Gastrocnemius medialis (tissue), 4 donors: ENCODE measurements at places on chromosomes 3 and 15. TPM values are rescaled to one million over a fixed set of nuclear protein-coding genes. Genes with fewer than 3 reads are reported as not detected.

PLA2G4D gene
- not detected for total RNA-seq

DNA sequence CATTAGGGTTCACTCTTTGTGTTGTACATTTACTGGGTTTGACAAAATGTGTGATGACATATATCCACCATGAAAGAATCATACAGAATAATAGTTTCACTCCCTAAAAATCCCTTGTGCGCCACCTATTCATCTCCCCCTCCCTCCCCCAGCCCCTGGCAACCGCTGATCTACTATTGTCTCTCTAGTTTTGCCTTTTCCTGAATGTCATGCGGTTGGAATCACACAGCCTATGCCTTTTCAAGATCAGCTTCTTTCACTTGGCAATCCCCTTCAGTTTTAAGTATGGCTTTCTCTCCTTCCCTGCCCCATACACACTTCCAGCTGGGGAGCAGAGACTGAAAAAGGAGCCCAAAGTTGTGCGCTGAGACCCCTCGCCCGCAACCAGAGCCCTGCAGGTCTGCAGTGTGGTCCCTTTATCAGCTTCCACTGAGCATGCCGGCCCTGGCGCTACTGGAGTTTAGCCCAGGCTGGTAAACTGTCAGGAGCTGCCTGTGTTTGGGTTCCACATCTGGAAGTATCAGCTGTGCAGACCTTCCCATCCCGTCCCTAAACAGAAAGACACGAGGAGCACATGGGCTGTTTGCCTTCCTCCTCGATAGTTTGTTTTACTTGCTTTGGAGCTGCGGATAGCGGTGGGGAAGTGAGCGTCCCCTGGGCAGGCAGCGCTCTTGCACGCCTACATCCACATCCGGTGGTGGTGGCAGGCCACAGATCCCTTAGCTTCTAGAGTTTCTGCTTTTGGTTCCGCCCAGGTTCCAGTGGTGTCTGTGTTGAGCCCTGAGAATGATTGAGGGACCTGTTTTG lies 12.3 kb downstream of the BOC start:
- DNase-seq = no peak

ELL3 gene
- total RNA-seq = 2.8 TPM

DNA sequence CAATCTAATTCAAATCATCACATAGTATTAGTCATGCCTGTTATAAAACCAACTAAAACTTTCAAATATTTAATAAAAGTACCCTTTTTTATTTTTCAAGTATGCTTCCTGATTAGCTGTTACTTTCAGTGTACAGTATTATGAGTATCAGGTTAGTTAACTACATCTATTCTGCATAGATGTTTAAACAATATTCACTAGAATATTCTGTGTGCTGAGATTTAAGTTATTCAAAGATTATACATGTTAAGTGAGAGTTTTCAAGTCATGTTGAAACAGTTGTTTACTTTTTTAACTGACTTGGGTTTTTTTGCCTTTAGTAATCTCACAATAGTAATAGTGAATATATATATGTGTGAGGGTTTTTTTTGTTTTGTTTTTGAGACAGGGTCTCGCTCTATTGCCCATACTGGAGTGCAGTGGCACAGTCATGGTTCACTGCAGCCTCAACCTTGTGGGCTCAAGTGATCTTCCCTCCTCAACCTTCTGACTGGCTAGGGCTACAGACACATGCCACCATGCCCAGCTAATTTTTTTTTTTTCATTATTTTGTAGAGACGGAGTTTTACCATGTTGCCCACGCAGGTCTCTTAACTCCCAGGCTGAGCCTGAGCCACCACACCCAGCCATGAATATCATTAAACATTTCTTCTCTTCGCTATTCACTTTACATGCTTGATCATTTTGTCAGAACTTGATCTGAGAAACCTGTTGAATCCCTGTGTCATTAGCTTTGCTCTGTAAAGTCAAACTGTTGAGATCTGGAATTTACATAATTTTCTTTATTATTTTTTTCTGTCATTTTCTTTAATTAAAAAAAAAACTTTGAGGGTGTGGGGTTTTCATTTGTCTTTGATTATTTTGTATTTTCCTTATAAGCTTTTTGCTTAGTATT lies 286.2 kb upstream of the UBE2E1 start:
- DNase-seq = no peak

MGLL gene
- total RNA-seq = 47.5 TPM

DNA sequence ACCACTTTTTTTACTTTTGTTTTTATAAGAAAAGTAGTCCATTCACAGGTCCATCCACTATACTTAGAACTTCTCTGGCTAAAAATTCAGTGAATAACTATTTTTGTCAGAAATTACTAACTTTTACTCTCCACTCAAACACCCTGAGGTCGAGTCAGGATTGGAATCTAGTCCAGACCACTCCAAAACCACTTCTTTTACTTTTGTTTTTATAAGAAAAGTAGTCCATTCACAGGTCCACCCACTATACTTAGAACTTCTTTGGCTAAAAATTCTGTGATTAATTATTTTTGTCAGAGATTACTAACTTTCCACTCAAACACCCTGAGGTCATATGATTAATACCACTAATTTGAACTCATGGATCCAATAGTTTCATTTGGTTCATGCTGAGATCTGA lies 239.4 kb downstream of the RORA start:
- DNase-seq = no peak

DNA sequence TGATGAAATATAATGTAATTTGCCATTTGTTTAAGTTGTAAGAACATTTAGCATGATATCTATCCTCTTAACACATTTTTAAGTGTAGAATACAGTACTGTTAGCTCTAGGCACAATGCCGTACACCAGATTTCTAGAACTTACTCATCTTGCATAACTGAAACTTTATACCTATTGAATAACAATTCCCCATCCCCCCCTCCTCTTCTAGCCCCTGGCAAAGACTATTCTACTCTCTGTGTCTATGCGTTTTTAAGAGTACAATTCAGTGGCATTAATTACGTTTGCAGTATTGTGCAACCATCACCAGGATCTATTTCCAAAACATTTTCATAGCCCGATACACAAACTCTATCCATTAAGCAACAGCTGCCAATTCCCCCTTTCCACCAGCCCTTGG lies 261.7 kb downstream of the PLOD2 start:
- DNase-seq = no peak

GPR176 gene
- 2.0 TPM for total RNA-seq

ANKUB1 gene
- total RNA-seq = not detected

DNA sequence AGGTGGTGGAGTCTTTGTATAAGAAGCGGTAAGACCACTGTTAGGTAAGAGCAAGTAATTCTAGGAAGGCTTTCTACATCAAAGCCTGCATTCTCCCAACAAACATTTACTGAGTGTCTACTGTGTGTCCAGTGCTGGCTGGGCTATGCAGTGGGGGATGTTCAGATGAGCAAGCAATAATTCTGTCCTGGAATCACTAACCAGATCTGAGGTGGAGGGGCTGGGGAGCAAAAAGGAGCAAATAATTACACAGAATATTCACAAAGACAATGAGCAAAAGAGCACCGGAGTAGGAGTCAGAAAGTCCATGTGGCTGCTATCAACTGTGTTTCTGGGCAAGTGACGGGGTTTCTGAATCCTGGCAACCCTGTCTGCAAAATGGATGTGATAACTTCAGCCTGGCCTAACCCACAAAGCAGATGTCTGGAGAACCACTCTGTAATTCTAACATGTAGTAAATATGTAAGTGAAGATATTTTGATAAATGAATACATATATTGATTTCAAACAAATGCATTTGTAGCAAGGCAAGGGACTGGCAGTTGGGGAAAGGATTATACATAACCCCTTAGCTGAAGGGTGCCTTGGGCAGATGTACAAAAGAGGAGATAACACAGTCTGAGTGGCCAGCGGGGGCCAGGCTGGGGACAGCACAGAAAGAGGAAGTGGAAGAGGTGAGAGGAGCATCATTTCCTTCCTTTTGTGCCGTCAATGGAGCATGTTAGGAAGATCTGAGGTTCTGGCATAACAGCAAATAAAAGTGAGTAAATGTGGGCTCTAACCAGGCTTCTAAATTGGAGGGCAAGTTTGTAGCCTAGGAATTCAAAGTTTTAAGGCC lies 28.8 kb downstream of the CYP8B1 start:
- DNase-seq = no peak

BCL2A1 gene
- total RNA-seq = not detected

DNA sequence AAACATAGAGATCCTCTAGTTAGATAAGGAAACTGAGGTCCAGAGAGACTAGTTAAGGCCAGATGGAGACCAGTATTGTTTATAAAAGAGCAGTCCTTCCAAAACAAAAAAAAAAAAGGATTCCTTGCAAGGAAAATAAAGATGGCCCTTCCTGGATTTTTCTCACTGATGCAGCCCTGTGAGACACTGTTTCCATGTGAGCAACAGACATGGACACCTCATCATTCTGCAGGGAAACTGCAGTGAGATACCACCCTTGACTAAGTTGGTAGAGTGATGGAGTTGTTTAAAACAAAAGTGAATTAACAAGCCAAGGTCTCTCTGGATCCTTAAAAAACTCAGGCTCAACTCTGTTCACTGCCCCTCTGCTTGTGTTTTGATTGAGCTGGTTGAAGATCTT lies 65.6 kb upstream of the MYZAP start:
- no peak for DNase-seq

PROK2 gene
- total RNA-seq = not detected

DNA sequence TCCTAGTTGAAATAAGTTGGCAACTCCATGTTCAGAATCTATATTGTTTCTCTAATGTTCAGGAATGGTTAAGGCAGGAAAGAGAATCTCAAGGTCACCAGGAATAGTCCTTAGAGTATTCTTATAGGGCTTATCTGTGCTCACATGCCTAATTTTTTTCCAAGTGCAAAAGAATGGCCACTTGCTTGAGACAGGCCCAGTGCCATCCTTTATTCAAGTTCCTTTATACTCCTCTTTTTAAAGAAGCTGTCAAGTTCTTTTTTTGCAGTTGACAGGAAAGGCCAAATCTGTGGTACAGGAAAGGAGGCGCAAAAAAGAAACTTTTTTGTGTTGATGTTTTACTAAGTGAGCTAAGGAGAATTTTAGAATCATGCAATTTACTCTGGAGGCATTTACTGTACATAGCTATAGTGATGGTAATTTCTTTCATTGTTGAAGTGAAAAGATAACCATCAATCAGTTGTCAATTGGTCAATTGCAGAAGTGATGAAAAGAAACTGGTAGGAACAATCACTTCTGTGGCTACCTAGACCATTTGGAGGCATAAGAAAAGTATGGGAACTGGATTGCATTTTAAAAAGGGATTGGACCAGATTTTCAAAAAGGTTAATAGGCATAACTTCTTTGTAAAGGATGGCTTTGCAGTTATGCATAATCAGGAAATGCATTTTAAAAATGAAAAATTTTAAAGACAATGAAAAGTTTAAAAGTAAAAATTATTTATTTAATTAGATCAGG lies 102.5 kb upstream of the SOX2 start:
- DNase-seq = no peak

GASK1A gene
- total RNA-seq = 6.8 TPM
